ENCODE measurements at places on chromosomes 1 and 21.

- DNase-seq, result no peak
These were observed 34.4 kb downstream of the MRPL39 start for GRCh38 chr21:25572861-25573310.

DNA sequence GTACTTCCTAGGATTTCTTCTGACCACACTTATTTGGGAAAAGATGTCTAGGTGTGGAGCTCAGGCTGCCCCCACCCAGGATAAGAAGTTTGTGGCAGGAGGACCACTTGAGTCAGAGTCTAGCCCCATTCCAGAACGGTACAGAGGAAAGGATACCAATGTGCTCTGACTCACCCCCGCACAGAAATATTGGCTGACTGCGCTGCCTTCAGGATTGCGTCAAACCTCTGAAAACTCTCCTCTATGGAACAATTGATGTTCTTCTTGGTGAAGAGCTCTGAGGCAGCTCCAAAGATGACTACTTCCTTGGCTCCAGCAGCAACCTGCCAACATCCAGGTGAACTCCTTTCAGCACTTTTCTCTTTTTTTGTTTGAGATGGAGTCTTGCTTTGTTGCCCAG lies 11.2 kb downstream of the HMGCL start:
- no peak for DNase-seq

DNA sequence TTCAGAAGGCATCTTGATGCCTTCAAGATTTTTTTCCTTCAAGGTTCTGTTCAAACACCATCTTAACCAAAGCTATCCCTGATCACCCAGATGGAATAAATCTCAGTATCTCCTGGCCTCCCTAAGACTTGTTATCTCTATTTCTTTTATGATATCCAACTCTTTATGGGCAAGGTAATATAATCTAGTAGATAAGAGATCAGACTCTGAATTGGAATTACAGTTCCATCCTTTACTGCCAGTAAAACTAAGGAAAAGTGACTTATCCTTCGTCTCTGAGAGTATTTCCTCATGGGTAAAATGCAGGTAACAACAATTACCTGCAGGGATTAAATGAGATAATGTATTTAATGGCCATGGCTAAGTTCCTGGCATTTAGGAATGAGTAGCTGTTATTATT lies 445.0 kb upstream of the DAB1 start:
- no peak for DNase-seq

GRCh38 chr1:95888941-95889390 lies 655.0 kb downstream of the RWDD3 start:
- no peak for DNase-seq

DNA sequence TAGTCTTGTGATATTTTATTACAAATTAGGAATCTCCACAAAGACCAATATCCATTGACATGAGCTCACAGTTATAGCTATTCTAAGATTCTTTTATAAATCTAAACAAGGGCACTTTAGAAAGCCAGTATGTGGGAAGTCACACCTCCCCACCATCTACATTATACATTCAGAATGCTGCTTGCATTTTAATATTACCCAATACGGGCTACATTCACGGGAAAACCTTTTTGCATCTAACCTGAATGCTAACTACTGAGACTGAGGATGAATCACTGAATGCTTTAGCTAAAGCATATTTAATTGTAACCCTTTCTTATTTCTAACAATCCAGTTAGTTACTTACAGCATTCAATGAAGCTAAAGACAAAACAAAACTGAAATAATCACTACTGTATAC lies 53.1 kb downstream of the PCSK9 start:
- no peak for DNase-seq

GRCh38 chr1:203173566-203173965 lies 2.1 kb downstream of the MYBPH start:
- DNase-seq, result no peak

- DNase-seq, result no peak
These were observed 94.7 kb downstream of the LIPI start for GRCh38 chr21:14116080-14116481.

- DNase-seq, result no peak
These were observed 2.2 kb downstream of the RPS8 start for GRCh38 chr1:44777547-44777946.

DNA sequence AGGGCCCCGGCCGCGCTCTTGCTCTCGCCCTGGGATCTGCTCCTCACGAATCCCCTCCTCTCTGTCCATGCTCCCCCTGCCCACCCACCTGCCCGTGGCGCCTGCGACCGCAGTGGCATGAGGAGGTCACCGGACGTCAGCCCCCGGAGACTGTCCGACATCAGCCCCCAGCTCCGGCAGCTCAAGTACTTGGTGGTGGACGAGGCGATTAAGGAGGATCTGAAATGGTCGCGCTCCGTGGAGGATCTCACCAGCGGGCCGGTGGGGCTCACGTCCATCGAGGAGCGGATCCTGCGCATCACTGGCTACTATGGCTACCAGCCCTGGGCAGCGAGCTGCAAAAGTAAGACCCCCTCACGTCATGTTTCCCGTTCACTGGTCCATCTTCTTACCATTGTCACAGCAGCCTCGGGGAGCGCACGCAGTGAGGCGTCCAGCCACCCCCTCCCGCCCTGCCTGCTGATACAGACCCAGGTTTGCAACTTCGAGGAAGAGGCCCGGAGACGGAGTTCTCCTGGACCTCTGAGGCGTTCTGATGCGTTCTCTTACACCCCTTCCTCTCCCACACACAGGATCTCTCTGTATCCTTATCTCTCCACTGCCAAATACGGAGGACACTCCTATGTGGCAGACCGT lies 1.1 kb downstream of the SLC35F3 start:
- no peak for DNase-seq

DNA sequence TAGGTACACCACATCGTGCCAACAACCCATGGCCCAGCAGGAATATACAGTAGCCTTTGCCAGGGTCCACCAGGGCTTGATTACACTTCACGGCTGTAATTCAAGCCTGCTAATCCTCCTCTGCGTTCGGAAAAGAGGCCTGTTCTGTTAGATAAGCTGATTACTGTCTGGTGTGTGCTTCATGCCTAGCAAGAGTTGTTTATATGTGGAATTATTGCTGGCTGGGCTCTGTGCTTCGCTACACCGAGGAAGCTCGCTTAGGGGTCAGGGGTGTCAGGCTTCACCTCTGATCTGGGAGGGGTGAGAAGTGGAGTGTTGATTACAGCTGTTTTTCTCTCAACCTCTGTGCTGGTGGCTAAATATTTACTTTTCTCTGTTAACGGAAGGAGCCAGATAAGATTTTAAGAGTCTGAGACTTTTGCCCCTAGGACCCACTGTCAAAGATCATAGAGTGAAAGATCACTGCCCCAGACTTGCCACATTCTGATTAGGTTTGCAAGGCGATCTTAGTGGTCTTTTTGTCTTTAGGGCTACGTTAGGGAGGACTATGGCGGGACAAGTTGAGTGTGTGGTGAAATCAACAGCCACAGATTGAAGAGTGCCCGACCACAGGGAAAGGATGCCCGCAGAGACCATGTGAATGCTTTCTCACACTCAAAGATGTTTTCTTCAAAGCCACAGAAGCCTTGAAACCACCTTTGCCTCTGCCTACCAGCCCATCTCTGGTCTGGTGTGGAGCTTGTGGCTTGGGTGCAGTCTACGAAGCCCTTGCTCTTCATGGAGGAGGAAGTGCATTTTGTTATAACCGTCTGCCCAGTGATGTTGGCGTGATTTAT lies 216.1 kb downstream of the PBX1 start:
- no peak for DNase-seq

GRCh38 chr21:45983981-45984551 lies 2.5 kb downstream of the COL6A1 start:
- no peak for DNase-seq

DNA sequence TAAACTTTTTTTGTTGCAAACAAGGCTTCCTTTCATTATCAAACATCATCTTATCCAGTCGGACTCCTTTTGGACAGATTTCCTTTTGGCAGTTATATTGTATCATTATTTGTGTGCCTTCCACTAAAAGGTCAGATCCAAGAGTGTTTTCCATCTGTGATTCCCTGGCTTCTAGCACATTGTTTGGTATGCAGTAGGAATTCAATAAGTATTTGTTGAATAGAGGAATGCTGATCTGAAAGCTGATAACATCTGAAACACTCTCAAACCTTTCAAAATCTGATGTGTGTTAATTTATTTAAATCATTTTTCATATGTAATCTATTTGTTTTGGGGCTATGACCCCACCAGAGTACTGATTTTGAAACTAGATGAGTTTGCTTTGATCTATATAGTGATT lies 39.0 kb downstream of the NDC1 start:
- no peak for DNase-seq

- DNase-seq, result no peak
These were observed 6.6 kb upstream of the PRRX1 start for GRCh38 chr1:170657275-170657853.

DNA sequence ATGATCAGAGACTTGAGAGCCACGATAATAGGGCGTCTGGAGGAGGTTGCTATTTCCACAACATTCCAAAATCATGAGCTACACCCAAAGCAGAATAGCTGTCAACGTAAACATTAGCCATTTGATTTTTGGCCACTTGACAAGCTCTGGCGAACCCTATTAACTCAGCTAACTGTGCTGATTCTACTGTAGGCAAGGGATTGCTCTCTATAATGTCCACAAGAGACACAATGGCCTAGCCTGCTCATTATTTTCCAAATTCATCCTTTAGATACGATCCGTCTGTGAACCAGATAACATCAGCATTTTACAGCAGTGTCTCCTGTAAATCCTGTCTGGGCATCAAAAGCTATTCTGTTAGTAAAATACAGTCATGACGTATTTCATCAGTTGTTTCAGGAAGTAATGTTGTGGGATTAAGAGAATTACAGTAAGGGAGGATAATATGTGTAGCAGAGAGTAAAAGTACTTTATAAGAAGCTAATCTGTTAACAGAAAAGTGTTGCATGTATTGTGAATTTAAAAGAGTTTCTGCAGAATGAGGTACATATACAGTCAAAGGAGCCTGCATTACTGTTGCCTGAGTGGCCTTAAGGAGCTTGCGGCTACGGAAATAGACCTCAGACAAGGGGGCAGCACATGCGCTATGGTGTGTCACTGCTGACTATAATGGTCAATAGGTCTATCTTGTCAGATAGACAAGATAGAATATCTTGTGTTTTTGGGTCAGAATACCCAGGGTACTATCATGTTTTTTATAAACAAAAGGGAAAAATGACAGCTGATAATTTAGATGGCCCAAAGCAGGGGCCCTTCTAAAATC lies 44.9 kb upstream of the TINAGL1 start:
- DNase-seq, result no peak

DNA sequence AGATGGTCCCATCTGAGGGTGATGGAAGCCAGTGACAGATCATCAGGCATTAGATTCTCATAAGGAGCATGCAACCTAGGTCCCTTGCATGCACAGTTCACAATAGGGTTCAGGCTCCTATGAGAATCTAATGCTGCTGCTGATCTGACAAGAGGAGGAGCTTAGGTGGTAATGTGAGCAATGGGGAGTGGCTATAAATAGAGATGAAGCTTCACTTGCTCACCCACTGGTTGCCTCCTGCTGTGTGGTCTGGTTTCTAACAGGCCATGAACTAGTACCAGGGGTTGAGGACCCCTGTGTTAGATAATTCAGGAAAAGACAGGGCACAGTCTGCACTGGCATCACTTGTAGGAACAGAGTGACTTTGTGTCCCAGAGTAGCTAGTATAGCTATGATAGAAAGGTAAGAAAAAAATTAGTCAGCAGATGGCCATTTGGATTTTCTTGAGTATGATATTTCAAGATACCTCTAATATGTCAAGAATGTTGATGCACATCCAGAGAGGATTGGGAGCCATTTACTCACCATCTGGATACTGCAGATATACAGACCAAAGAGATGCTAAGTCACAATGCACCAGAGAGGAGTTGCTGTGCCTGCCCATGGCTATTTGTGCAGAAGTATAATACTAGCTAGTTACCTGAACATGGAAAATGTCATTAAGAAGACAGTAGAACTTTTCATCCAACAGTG lies 53.6 kb downstream of the ADCY10 start:
- no peak for DNase-seq

- no peak for DNase-seq
These were observed 5.2 kb upstream of the VTCN1 start for GRCh38 chr1:117215733-117216462.

- no peak for DNase-seq
These were observed 4.7 kb upstream of the PFKL start for GRCh38 chr21:44295163-44295573.

- no peak for DNase-seq
These were observed 471.8 kb upstream of the RUNX1 start for GRCh38 chr21:35520856-35521255.

DNA sequence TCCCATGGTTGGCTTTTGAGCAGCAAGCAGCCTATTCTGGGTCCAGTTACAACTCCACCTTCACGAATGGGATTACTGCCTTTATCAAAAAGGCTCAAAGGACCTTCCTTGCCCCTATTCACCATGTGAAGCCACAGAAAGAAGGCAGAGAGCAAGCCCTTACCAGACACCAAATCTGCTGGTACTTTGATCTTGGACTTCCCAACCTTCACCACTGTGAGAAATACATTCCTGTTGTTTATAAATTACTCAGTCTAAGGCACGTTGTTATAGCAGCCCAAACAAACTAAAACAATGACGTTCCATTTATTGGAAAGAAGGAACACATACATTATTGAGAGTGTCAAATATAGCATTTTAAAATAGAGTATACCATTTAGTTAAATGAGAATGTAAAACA lies 1557.9 kb downstream of the PLA2G4A start:
- no peak for DNase-seq

- no peak for DNase-seq
These were observed 15.6 kb upstream of the PIGM start for GRCh38 chr1:160047111-160047991.

- no peak for DNase-seq
These were observed 40.5 kb upstream of the ZNF326 start for GRCh38 chr1:89954401-89954800.

DNA sequence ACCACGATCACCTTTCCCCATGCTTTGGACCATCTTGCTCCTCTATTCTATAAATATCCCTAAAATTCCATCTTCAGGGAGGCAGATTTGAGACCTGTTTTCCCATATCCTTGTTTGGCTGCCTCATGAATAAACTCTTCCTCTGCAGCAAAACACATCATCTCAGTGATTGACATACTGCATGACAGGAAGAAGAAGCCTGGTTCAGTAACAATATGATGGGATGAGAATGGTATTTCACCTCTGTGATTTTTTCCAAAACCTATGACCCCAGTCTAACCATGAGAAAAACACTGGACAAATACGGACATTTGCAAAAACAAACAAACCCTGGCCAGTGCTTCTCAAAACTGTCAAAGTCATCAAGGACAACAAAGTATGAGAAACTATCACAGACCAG lies 53.8 kb upstream of the ZSWIM5 start:
- no peak for DNase-seq

DNA sequence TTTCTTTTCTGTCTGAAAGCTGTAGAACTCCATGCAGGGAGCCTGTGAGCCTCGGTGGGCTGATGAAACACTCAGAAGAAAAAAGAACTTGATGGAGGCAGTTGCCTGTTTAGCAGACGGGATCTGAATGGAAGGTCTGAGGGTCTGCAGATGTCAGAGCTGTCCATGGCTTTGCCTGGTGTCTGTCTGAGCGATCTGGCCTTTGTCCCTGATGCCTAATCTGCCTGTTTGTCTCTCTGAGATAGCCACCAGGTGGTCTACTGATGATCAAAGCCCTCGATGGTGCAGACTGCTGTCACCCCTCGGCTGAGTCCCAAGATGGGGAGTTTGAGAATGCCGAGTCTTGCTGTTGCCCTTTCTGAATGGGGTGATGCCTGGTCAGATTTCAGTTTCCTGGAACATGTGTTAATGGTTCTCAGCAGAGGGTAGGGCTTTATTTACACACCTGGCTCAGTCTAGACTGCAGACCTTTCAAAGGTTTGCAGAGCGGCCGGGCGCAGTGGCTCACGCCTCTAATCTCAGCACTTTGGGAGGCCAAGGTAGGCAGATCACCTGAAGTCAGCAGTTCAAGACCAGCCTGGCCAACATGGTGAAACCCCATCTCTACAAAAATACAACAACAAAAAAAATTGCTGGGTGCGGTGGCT lies 90.4 kb downstream of the KIF26B start:
- DNase-seq, result no peak

Measured in kidney capillary endothelial cell (primary cell).